ENCODE measurements at places on chromosomes 11 and 22. TPM values are rescaled to one million over a fixed set of nuclear protein-coding genes. Genes with fewer than 3 reads are reported as not detected.

Gene GGTLC3
- polyA plus RNA-seq = not detected

Gene PVALB
- 7.9 TPM for polyA plus RNA-seq

Gene GLB1L2
- polyA plus RNA-seq = 2.9 TPM

Gene ABCC8
- 1.5 TPM for polyA plus RNA-seq

Gene OR4A16
- not detected for polyA plus RNA-seq

Gene DEAF1
- polyA plus RNA-seq = 49.3 TPM

Gene UCP3
- 0.40 TPM for polyA plus RNA-seq

Gene RNH1
- polyA plus RNA-seq = 33.3 TPM

Gene TIMP3
- 4.3 TPM for polyA plus RNA-seq

Gene RFPL3
- polyA plus RNA-seq = not detected

Gene OR5B21
- polyA plus RNA-seq = not detected

Gene OR2AT4
- not detected for polyA plus RNA-seq

Gene OR4D5
- not detected for polyA plus RNA-seq

Gene GTSE1
- 28.6 TPM for polyA plus RNA-seq

Gene NCR3LG1
- polyA plus RNA-seq = 0.28 TPM

Gene C11orf86
- 0.74 TPM for polyA plus RNA-seq

Gene PPFIBP2
- 7.1 TPM for polyA plus RNA-seq

Gene CEND1
- polyA plus RNA-seq = 5.7 TPM

Gene POTEH
- polyA plus RNA-seq = not detected

Gene GPHA2
- 1.8 TPM for polyA plus RNA-seq

Gene CD81
- polyA plus RNA-seq = 88.6 TPM

Gene CDC42BPG
- 1.8 TPM for polyA plus RNA-seq

Gene NNMT
- polyA plus RNA-seq = 0.40 TPM

Gene KRTAP5-1
- polyA plus RNA-seq = not detected

Gene PPP1CA
- polyA plus RNA-seq = 217 TPM

Gene SORL1
- polyA plus RNA-seq = 23.0 TPM

Gene PRODH
- polyA plus RNA-seq = 10.0 TPM

Gene H19
- 0.86 TPM for polyA plus RNA-seq

Gene OR2AG1
- polyA plus RNA-seq = 0.16 TPM

Gene C11orf87
- 0.50 TPM for polyA plus RNA-seq

Gene CRACR2B
- 59.4 TPM for polyA plus RNA-seq

Gene PLA2G3
- 18.0 TPM for polyA plus RNA-seq

Gene CLDN5
- 3.9 TPM for polyA plus RNA-seq

Gene TREH
- polyA plus RNA-seq = 0.36 TPM

Gene NEAT1
- polyA plus RNA-seq = 5.3 TPM

Gene MMP11
- polyA plus RNA-seq = 4.9 TPM

Gene OR51V1
- not detected for polyA plus RNA-seq

Gene ANGPTL5
- not detected for polyA plus RNA-seq

Gene KMT2A
- polyA plus RNA-seq = 29.0 TPM

Gene TMEM151A
- polyA plus RNA-seq = 1.0 TPM

Gene SCUBE2
- 0.47 TPM for polyA plus RNA-seq

Gene BDNF
- polyA plus RNA-seq = 4.2 TPM

Gene TYR
- 0.08 TPM for polyA plus RNA-seq

Gene SAA4
- polyA plus RNA-seq = not detected

Gene PHLDA2
- polyA plus RNA-seq = 16.5 TPM
